ENCODE measurements at places on chromosomes 5 and 9.
A peak's percentile ranks its signal among the peaks of the same experiment; 100 is the strongest.

DNA sequence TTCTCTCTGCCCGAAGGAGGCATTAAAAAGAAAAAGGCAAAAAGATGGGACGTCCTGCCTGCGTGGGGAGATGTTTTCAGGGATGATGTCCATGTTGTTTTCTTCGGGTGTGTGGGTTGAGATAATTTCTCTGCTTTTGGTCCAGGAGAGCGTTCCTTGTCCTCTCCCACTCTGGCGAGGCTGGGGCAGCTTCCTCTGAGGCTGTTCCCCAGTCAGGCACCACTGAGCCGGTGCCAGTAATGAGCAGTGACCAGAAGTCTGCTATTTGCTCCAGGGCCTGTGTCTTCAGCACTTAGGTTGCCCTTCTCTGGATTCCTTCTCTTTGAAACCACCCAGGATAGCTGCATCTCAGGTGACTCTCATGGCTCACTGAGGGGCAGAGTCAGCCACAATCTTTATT, 71.5 kb downstream of the ACER2 start:
- DNase-seq = no peak

DNA sequence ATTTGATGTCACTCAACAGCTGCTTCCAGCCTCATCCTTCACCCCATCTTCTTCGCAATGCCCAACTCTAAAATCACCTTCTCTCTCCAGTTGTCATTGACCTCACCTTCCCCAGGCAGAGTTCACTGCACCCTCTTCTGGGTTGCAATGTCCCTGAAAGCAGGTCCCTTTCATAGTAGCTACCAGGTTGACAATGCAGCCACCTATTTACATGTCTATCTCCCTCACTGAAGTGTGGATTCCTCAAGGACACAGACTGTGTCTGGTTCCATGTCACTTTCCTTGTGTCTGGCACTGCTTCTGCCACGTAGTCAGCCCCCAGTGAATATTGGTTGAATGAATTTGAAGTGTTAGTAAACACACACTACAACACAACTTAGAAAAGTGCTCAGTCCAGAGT, 445.5 kb upstream of the WWC1 start:
- DNase-seq = no peak

- no peak for DNase-seq
Observed at GRCh38 chr9:75532233-75533050, 358.0 kb upstream of the PCSK5 start.

- no peak for DNase-seq
Observed at GRCh38 chr9:95185956-95186355, 131.6 kb downstream of the FANCC start.

GRCh38 chr5:172114875-172115422, 73.1 kb downstream of the STK10 start:
- DNase-seq = no peak

DNA sequence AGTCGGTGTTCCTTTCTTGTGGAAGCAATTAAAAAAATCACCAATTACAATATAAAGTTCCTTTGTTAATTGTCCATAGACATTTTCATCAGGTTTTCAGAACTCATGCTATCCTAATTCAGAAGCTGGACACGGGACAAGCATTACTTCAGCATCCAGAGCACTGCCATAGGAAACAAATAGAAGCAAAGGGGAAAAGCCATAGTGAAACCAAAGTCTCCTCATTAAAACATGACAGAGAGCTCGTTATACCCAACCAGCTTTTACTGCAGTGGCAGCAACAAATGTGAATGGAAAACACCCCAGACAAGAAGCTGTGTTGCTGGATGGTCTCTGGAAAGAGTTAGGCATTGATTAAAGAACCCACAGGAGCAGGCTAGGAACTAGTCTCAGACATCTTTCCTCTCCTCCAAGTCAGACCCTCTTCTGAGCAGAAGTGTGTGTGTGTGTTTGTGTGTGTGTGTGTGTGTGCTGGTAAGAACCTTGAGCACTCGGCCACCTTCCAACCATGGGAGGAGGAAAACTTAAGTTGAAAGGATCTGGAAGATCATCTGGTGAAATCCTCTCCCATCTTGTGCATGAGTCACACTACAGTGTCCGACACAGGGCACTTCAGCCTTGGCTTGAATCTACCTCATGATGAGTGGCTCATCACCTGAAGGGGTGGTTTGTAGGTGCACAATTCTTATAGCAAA, 162.6 kb upstream of the ADAMTS16 start:
- no peak for DNase-seq

GRCh38 chr5:139803978-139804377, 8.4 kb downstream of the PSD2 start:
- DNase-seq = no peak

GRCh38 chr5:138241688-138242571, 28.8 kb upstream of the CDC23 start:
- DNase-seq = peak; percentile 45

- no peak for DNase-seq
Observed at GRCh38 chr9:131815970-131816873, 76.3 kb upstream of the RAPGEF1 start.

DNA sequence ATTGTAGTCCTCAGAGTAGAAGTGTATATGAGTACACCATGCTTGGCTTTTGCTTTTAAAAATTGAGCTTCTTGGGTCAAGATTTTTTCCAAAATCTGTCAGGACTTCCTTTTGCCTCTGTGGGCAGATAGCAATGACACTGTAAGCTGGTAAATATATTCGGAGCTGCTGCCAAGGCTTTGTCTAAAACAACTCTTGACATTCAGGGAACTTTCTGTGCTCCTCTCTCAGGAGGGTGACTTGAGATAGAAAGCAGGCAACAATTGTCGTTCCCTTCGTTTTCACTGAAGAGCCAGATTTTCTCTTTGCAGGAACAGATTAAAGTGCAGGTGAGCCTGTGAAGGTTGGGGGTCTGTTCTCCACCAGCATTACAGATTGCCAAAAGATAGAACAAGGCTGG, 230.5 kb downstream of the MAST4 start:
- DNase-seq = no peak

GRCh38 chr5:95953021-95953702, 8.5 kb downstream of the ELL2 start:
- DNase-seq = no peak

- DNase-seq = no peak
Observed at GRCh38 chr9:134323741-134324358, 2.4 kb upstream of the RXRA start.

GRCh38 chr5:320524-321229, 837 bp upstream of the AHRR start:
- no peak for DNase-seq

GRCh38 chr5:30839956-30840355, 353.5 kb upstream of the CDH6 start:
- DNase-seq = no peak

GRCh38 chr9:130473566-130473965, 28.8 kb downstream of the ASS1 start:
- DNase-seq = no peak

- DNase-seq = no peak
Observed at GRCh38 chr9:110309681-110310080, 28.0 kb downstream of the TXNDC8 start.

- no peak for DNase-seq
Observed at GRCh38 chr5:854217-854616, 3.4 kb upstream of the ZDHHC11 start.

DNA sequence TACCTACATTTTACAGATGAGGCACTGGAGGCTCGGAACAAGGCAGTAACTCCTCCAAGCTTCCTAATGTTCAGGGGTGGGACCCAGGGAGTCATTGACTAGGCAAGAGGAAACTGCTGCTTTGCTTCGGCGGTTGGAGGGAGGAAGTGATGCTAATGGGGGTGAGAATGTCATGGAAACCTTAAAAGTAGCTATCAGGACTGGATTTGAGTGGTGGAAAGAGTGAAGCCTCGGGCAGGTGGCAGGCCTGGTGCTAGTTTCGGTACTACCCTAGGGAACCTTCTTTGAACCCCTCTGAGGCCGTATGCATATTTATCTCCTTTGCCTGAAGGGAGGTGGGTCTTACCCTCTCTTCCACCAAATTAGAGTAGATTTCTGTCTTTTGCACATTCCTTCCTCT, 1.6 kb downstream of the BSPRY start:
- no peak for DNase-seq

GRCh38 chr5:610011-610743, 2.0 kb upstream of the CEP72 start:
- DNase-seq = no peak

DNA sequence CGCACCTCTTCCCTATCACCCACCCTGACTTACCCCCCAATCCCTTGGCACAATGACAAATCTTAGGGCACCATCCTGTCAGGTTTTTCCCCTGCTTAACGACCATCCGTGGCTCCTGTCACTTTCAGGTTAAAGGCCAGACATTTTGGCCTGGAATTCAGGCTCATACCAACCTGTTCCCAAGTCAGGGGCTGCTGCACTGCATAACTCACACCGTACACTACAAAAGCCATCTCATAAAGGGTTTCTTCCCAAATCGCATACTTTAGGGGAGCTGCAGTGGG, 7.5 kb upstream of the AKNA start:
- DNase-seq = no peak

DNA sequence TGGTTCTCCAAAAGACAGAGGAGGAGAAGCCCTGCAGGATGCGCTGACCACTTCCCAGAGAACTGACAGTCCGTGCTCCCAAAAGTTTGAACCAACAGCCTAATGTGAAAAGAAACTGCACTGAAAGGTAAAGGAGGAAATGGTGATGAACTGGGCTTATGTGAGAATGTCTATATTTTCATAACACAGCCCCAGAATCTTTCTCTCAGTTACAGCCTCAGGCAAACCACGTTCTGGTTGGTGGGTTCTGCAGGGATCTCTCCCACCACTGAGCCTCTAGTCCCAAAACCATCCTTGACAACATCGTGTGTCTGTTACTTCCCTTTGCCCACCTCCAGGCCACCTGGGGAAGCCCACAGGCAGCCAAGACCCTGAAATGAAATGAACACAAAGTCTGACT, 23.9 kb downstream of the SPARC start:
- no peak for DNase-seq

GRCh38 chr5:95069948-95070347, 214.9 kb downstream of the MCTP1 start:
- DNase-seq = no peak

- DNase-seq = no peak
Observed at GRCh38 chr5:509611-510185, 14.6 kb downstream of the SLC9A3 start.

DNA sequence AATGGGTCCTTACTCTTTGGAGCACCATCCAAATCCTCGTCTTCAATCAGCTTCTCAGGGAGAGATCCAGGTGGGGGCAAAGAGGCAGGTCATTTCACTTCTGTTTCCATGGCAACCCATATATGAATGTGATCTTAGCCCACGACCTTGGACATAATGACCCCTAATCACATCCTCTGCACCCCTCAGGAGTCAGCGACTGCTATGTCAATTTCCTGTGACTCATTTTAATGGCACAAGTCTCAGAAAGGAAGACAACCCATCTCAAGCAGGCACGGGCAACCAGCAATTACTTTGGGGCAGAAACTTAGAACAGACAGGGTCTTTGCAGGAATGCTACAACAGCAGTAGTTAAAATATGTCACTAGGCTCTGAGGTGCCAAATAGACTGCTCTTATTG, 591.2 kb downstream of the TLR4 start:
- DNase-seq = no peak

GRCh38 chr9:135848341-135849047, 58.9 kb downstream of the CAMSAP1 start:
- DNase-seq = no peak

GRCh38 chr9:82555431-82556051, 507.4 kb downstream of the RASEF start:
- DNase-seq = no peak

GRCh38 chr5:180823346-180823745, 20.7 kb upstream of the MGAT1 start:
- no peak for DNase-seq

DNA sequence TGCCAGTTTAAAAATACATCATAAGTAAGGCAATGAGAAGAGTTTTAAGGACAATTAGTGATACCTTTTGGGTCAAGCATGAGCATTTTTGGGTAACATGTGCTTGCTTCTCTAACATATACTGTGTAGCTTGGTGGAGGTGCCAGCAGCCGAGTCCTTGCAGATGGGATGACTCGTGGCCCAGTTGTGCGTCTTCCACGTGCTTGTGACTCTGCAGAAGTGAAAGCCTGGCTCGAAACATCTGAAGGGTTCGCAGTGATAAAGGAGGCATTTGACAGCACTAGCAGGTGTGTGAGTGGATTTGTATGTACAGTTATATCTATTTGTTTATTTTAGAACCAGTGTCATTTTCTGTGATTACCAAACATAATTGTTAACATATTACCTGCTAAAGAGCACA, 18.2 kb downstream of the HMGCR start:
- DNase-seq = no peak

DNA sequence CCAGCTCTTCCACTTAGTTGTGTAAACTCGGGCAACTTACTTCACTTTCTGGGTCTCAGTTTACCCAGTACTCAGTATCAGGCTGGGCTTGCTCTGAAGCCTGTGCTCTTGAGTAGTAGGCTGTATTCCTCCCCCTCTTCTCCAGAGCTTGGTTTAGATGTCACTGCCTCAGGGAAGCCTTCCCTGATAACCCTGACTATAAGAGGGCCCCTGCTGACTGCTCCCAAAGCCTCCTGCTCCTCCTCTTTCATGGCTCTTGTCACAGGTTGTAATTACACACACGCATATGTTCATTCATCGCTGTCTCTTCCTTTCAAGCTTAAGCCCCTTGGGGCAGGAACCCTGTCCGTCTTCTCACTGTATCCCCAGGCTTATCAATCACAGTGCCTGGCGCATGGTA, 140.2 kb downstream of the RGS3 start:
- DNase-seq = no peak

DNA sequence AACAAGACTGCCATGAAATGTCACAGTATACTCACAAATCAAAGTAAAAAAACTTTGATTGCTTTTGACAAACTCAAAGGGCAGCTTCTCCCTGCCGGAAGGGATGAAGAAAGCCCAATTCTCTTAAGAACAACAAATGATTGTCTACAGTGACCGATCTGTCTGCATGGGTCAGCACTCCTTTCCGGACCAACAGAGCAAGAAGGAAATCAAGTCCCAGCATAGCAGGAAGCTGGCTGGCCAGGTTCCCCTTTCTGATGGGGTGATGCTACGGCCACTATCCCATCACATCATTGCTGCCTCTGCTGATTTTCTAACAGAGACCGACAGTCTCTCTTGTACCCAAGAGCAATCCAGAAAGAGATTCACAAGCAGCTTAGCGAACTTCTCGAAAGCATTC, 692 bp downstream of the C1QTNF3 start:
- DNase-seq = no peak

DNA sequence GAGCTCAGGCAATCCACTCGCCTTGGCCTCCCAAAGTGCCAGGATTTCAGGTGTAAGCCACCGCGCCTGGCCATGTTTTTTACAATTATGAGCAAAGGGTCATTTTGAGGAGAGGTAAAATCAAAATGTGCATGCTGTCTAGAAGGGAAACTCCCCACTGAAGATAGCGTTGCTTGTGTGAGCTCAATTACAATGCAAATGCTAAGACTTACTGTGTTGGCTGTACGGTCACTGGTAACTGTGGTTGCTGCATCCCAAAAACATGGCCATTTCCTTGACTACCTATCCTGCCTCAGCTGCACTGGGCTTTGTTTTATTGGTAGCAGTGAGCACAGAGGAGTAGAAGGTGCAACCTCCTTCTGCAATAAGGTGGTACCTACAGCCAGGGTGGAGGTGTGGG, 77.4 kb upstream of the SPATA31E1 start:
- DNase-seq = no peak

- no peak for DNase-seq
Observed at GRCh38 chr9:2117527-2117926, 102.4 kb downstream of the SMARCA2 start.

Data from AG08395 (cell line).